ENCODE measurements at places on chromosomes 7 and 10. TPM values are rescaled to one million over a fixed set of nuclear protein-coding genes. Genes with fewer than 3 reads are reported as not detected.

- no peaks in the 10 kb centered on the region for H3K36me3 ChIP-seq
- H3K4me3 ChIP-seq, result no peak overlapping the region
- DNase-seq, result no peak
- no peaks in the 10 kb centered on the region for H3K4me1 ChIP-seq
- H3K27ac ChIP-seq, result no peak overlapping the region
Observed at GRCh38 chr10:117741524-117741923, 199.0 kb downstream of the EMX2 start.

DNA sequence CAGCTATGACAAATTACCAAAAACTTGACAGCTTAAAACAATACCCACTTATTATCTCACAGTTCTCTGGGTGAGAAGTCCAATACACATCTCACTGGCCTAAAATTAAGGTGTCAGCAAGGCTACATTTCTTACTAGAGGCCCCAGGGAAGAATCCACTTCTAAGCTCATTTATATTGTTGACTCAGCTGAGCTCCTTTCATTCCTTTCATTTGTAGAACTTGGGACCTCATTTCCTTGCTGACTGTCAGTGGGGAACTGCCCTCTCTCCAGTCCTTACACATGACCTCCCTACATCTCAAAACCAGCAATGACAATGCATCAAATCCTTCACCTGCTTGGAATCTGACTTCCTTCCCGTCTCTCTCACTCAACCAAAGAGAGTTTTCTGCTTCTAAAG is 240.3 kb downstream of the IPMK start:
- no peaks in the 10 kb centered on the region for H3K27me3 ChIP-seq
- H3K4me3 ChIP-seq, result no peak overlapping the region
- no peak overlapping the region for H3K27ac ChIP-seq
- peaks cover 6% of the 10 kb centered on the region for H3K4me1 ChIP-seq
- no peaks in the 10 kb centered on the region for H3K36me3 ChIP-seq

- no peaks in the 10 kb centered on the region for H3K4me1 ChIP-seq
- no peak for DNase-seq
Observed at GRCh38 chr10:126459878-126460481, 71.7 kb upstream of the ADAM12 start.

GRCh38 chr7:106823631-106824030 is 41.5 kb upstream of the PIK3CG start:
- no peaks in the 10 kb centered on the region for H3K4me1 ChIP-seq
- H3K36me3 ChIP-seq, result no peaks in the 10 kb centered on the region
- no peak overlapping the region for H3K4me3 ChIP-seq
- DNase-seq, result no peak

- H3K27ac ChIP-seq, result no peak overlapping the region
- no peak overlapping the region for H3K4me3 ChIP-seq
- no peak for DNase-seq
- peaks cover 4% of the 10 kb centered on the region for H3K27me3 ChIP-seq
- no peaks in the 10 kb centered on the region for H3K36me3 ChIP-seq
- H3K4me1 ChIP-seq, result no peaks in the 10 kb centered on the region
Observed at GRCh38 chr10:776772-777171, 87.3 kb upstream of the DIP2C start.

DNA sequence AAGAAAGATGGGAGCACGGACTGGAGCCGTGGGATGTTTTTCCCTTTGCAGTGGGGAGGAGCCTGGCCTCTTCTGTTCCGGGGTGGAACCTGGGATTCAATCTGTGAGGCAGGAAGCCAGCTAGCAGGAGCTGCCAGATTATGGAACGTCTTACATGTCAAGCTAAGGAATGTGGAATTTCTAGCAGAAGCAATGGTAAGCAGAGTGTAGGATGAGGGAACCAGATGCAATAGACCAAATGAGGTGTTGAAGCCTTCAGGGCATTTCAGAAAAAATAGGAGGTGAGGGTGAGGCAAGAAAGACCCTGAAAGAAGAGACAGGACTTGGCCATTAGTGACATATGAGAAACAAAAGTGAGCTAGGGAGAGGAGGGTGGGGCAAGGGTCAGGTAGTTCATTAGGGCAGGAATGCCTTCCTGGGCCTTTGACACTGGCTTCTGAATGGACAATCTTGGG is 105.5 kb downstream of the CHN2 start:
- H3K4me1 ChIP-seq, result no peaks in the 10 kb centered on the region
- no peaks in the 10 kb centered on the region for H3K36me3 ChIP-seq
- no peak overlapping the region for H3K4me3 ChIP-seq
- no peak overlapping the region for H3K27ac ChIP-seq
- DNase-seq, result no peak

GRCh38 chr7:67535241-67535989 is 538.8 kb downstream of the TYW1 start:
- DNase-seq, result no peak
- no peaks in the 10 kb centered on the region for H3K27me3 ChIP-seq
- no peak overlapping the region for H3K4me3 ChIP-seq
- H3K4me1 ChIP-seq, result no peaks in the 10 kb centered on the region
- H3K36me3 ChIP-seq, result no peaks in the 10 kb centered on the region

DNA sequence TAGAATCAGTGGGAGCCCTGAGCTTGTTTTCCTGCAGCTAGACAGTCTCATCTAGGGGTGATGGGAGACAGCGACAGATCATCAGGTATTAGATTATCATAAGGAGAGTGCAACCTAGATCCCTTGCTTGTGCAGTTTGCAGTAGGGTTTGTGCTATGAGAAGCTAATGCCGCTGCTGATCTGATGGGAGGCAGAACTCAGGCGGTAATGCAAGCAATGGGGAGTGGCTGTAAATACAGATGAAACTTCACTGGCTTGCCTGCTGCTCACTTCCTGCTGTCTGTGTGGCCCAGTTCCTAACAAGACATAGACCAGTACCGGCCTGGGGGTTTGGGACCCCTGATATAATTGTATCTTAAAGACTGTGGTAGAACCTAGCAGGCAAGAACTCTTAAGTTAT is 17.6 kb downstream of the NRBF2 start:
- no peak for DNase-seq
- no peak overlapping the region for H3K4me3 ChIP-seq
- no peaks in the 10 kb centered on the region for H3K27me3 ChIP-seq
- H3K36me3 ChIP-seq, result peaks cover 52% of the 10 kb centered on the region
- H3K4me1 ChIP-seq, result peaks cover 16% of the 10 kb centered on the region

DNA sequence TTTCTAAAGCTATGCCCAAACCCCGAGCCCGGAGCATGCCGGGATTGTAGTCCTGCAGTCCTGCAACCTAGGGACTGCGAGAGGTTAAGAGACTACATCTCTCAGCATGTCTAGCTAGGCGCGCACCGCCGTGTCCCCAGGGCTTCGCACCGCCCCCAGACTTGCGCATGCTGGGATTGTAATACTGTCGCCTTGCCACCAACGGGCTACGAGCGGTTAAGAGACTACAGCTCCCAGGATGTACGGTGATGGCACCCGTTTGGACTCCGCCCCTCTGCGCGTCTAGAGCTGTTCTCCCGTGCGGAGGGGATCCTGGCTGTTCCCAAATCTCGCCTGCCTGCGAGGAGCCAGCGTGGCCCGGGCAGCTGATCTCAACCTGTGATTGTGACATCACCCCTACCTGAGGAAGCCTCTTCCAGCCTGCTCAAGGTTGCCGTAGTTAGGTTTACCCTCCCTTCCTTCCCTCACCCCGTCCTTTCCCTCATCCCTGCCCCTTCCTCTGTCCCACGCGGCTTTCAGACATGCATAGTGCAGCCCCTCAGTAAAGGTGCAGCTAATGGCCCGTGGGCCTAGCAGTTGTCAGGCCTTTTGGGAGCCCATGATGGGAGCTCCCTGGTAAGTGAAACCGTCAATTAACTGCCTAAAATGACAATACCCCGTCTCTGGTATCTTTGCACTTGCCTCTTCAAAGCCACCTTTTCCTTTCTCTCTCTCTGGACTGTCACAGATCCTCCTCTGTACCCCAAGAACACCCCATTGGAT is 6.3 kb upstream of the ZNF736 start:
- no peaks in the 10 kb centered on the region for H3K27me3 ChIP-seq
- H3K4me1 ChIP-seq, result peaks cover 25% of the 10 kb centered on the region
- H3K27ac ChIP-seq, result peak overlapping the region; percentile 91
- peak; percentile 95 for DNase-seq
- peak overlapping the region; percentile 84 for H3K4me3 ChIP-seq

GRCh38 chr7:120547605-120548004 is 274.6 kb downstream of the KCND2 start:
- H3K27ac ChIP-seq, result no peak overlapping the region
- DNase-seq, result no peak
- no peaks in the 10 kb centered on the region for H3K36me3 ChIP-seq
- H3K4me3 ChIP-seq, result no peak overlapping the region
- H3K4me1 ChIP-seq, result no peaks in the 10 kb centered on the region
- H3K27me3 ChIP-seq, result no peaks in the 10 kb centered on the region

DNA sequence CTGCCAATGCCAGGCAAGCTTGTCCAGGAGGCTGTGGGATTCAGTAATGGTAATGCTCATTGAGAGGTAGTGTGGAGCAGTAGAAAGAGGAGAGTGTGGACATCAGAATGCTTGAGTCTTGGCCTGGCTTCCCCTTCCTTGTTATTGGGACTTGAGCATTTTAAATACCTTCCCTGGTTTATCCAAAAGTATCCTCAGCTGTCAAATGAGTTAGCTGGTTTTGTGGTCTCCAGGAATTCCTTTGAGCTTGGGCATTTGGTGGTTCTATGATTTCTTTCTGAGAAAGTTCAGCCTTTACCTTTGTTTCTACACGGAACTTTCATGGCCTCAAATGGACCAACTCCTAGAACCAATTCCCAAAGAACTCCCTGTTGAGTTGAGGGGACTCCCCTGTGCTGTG is 264.3 kb downstream of the PTEN start:
- H3K4me1 ChIP-seq, result peaks cover 5% of the 10 kb centered on the region
- DNase-seq, result no peak
- H3K4me3 ChIP-seq, result no peak overlapping the region
- no peaks in the 10 kb centered on the region for H3K36me3 ChIP-seq

- no peaks in the 10 kb centered on the region for H3K36me3 ChIP-seq
- no peak overlapping the region for H3K4me3 ChIP-seq
- DNase-seq, result peak; percentile 8
- H3K4me1 ChIP-seq, result peaks cover 2% of the 10 kb centered on the region
Observed at GRCh38 chr7:40709062-40709964, 574.5 kb downstream of the SUGCT start.

DNA sequence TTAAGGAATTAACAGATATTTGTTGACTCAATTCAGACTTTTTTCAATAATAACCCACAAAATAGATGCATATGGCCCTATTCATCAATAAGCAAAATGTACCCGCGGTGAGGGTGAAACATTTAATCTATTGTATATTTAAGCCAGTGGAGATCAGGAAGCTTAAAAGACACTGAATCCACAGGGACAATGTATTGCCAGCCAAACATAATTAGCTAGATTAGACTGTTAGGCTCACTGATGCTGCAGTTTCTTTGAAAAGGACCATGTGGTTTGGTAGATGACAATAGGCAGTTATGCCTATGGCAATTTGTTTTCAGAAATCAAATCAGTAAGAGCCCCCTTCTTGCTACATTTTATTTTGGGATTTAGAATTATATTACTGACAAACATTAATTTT is 87.3 kb upstream of the PLXDC2 start:
- no peaks in the 10 kb centered on the region for H3K4me1 ChIP-seq
- DNase-seq, result no peak
- H3K27ac ChIP-seq, result no peak overlapping the region
- H3K27me3 ChIP-seq, result no peaks in the 10 kb centered on the region

GRCh38 chr10:130221456-130222375 is 85.5 kb downstream of the GLRX3 start:
- no peaks in the 10 kb centered on the region for H3K27me3 ChIP-seq
- H3K4me3 ChIP-seq, result no peak overlapping the region
- H3K27ac ChIP-seq, result no peak overlapping the region
- DNase-seq, result no peak

- H3K27me3 ChIP-seq, result no peaks in the 10 kb centered on the region
- no peaks in the 10 kb centered on the region for H3K4me1 ChIP-seq
- H3K4me3 ChIP-seq, result no peak overlapping the region
- H3K36me3 ChIP-seq, result no peaks in the 10 kb centered on the region
- H3K27ac ChIP-seq, result no peak overlapping the region
- no peak for DNase-seq
Observed at GRCh38 chr10:113073549-113074189, 123.6 kb downstream of the TCF7L2 start.

Gene TUBAL3
- not detected for total RNA-seq

Gene IGFBP1
- total RNA-seq, result not detected

Gene GNAI1
- total RNA-seq, result 4.1 TPM

Gene GIMAP1
- 5.5 TPM for total RNA-seq

Gene WAPL
- total RNA-seq, result 43.2 TPM

Gene THSD7A
- not detected for total RNA-seq

Measured in activated CD4-positive, alpha-beta T cell treated with anti-CD3 and anti-CD28 coated beads for 36 hours (primary cell).